ENCODE measurements at places on chromosomes 6 and 20. TPM values are rescaled to one million over a fixed set of nuclear protein-coding genes. Genes with fewer than 3 reads are reported as not detected.

DNA sequence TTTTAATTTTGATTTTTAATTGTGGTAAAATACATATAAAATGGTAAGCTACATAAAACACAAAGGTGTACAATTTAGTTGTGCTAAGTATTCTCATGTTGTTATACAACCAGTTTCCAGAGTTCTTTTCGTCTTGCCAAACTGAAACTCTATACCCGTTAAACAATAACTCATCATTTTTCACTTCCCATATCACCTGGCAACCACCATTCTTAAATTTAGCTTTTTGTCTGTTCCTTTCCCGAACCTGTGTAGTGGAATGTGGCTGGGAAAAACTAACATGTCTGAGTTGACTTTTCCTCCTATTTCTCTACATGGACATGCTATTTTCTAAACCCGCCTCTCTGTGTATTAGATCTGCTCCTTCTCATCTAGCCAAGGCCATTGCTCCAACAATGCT, 27.6 kb downstream of the RPRD1B start:
- H3K27me3 ChIP-seq: no peaks in the 10 kb centered on the region
- H3K4me3 ChIP-seq: no peak overlapping the region
- peaks cover 19% of the 10 kb centered on the region for H3K36me3 ChIP-seq
- H3K27ac ChIP-seq: no peak overlapping the region

DNA sequence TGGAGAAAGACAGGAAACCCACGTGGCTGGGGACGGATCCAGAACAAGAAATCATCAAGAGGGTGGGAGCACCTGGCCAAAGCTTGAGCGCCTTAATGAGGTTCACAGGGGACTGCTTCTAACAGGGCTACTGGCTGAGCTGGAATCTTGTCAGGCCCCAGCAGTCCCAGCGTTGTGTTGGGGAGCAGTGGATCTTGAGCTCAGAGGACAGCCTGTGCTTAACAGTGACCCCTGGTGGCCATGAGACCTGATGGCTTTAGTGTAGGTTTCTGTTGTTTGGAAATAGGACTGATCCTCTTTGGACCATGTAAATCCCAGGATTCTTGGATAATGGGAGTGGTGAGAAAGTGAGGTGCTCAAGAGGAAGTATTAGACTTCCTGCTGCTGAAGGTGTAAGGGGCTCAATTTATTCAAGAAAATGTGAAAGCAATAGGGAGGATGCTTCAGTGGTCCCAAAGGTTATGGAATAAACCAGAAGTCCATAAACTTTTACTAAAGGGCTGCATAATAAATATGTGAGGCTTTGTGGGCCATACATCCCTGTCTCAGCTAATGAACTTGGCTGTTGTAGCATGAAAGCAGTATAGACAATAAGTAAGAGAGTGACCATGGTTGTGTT, 216.2 kb downstream of the NFATC2 start:
- H3K4me1 ChIP-seq: peaks cover 10% of the 10 kb centered on the region
- H3K27me3 ChIP-seq: no peaks in the 10 kb centered on the region
- peak; percentile 82 for DNase-seq

The LAMP5 gene
- total RNA-seq: 3.2 TPM

- no peaks in the 10 kb centered on the region for H3K4me1 ChIP-seq
- DNase-seq: no peak
- H3K27ac ChIP-seq: no peak overlapping the region
- H3K4me3 ChIP-seq: no peak overlapping the region
- H3K36me3 ChIP-seq: no peaks in the 10 kb centered on the region
- no peaks in the 10 kb centered on the region for H3K27me3 ChIP-seq
Measured at GRCh38 chr6:71239694-71240093, 48.9 kb upstream of the OGFRL1 start.

- peak; percentile 72 for DNase-seq
- no peaks in the 10 kb centered on the region for H3K36me3 ChIP-seq
- no peak overlapping the region for H3K27ac ChIP-seq
- H3K4me1 ChIP-seq: peaks cover 65% of the 10 kb centered on the region
Measured at GRCh38 chr6:125099211-125100073, 54.1 kb upstream of the TPD52L1 start.

DNA sequence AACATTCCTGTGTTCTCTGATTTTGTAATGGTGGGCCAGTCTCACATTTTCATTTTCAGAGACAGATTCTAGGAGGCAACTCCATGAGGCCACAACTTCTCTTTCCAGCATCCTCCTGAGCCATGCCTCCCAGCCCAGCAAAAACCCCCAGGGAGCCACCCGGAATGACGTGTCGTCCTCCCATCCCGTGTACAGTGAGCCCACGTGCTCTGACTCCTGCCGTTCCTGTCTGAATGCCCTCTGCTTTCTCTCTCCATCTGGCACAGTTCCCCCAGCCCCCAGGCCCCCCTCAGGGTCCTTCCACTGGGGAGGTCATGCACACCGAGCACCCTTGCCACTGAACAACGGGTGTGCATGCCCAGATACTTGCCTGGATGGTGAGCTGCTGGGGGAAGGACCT, 38.0 kb downstream of the C20orf203 start:
- H3K27ac ChIP-seq: no peak overlapping the region
- no peaks in the 10 kb centered on the region for H3K36me3 ChIP-seq
- no peak overlapping the region for H3K4me3 ChIP-seq

The TTBK1 gene
- 1.7 TPM for total RNA-seq

The LTB gene
- total RNA-seq: 0.15 TPM

Measured in neural progenitor cell (in vitro differentiated cells).